ENCODE measurements at places on chromosomes 3 and 15.

DNA sequence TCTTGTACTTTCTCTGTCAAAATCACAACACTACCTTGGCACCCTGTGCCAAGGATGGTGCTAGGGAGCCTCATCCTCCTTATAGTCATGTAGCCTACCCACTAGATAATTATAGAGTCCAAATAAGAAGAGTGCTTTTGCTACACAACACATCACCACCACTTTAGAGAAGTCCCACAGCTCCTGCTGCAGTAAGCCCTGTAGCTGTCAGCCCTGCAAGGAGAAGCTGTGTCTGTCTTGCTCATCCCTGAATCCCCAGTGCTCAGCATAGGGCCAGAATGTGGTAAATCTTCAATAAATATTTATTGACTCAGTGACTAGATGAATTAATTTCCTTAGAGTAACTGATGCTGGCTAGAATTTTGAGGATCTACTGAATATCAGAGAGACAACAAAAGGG is 190.8 kb downstream of the ZNF621 start:
- no peak for DNase-seq

DNA sequence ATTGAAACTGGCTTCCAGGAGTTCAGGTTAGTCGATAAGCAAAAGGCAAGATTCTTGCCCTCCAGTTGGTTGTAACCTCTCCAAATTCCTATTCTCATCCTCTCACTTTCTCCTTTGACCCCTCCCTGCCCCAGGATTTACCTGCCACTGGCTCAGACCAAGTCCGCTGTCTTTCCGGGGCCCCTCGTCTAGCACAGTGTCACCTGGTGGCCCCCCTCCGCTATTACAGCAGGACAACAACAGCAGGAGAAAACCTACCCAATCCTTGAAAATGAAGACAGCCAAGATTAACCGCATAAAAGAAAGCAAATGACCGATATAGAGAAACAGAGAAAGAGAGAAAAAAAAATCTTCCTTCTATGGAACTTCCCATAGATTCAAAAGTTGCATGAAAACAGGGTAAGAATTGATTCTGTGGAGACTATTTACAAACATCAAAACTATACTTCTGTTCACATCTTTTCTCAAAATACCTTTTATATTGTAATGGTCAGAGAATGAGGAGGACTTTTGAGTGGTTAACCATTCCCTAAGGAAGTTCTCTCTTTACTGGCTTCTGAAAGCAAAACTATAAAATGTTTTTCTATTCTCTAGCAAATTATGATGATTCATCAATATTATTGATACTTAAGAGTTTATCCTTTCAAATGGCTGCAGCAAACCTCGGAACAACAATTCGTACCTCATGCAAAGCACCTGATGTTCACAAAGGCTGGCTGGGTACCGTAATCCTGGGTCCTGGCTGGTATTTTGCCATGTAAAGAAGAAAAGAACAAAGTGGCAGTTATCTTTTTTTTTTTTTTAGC is 10.0 kb upstream of the ST8SIA2 start:
- DNase-seq, result no peak

GRCh38 chr3:22980346-22980745 is 222.8 kb upstream of the UBE2E2 start:
- no peak for DNase-seq

DNA sequence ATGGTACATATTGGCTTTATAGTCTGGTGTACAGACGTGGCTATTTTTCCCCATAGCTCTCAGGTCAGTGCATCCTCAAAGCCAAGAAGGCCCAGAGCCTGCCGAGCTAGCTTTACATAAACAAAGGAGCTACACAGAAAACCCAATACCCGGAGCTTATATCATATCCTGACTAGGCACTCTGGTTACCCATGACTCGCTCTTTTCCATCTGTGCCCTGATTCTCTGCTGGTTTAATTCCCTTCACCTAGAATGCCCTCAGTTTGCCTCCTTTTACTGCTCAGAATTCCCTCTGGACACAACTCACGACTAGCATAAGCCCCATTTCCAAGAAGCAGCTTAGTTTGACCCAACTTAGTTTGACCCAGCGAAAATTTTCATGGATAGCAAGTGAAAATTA is 110.8 kb downstream of the TIGIT start:
- no peak for DNase-seq

- DNase-seq, result no peak
Measured at GRCh38 chr15:78460737-78461136, 22.7 kb downstream of the IREB2 start.

GRCh38 chr3:42375121-42375800 is 35.1 kb downstream of the LYZL4 start:
- no peak for DNase-seq

DNA sequence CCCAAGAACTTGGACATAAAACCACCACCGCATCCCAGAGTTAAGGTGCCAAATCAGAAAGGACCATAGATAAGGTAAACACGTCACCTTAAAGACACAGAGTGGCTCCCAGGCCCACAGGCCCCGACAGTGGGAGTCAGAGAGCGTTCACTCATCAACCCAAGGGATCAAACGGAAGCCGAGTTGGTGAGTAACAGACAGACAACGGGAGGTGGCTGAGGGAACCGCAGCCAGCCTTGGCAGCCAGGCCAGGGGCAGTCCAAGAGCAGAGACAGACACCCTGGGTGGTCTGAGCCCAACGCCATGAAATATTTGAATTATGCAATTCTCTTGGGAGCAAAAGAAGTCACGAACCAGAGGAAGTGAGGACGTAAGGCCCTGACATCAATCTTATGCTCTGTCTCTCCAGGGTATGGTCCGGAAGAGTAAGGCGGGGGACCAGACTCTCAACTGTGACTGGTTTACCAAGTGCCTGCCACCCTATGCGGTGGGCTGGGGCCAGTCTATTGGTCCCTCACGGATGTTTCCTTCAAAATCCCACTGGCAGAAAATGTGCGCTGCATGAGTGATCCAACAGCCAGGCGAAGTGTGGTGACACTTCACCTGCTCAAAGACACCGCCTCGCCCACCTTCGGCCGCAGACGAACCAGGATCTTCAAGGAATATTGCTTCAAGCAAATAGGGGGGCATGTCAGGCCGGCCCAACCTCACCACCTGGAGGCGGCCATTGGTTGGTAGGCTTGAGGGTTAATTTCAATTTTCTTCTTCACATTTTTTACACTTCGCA is 34.3 kb downstream of the TMEM44 start:
- no peak for DNase-seq

DNA sequence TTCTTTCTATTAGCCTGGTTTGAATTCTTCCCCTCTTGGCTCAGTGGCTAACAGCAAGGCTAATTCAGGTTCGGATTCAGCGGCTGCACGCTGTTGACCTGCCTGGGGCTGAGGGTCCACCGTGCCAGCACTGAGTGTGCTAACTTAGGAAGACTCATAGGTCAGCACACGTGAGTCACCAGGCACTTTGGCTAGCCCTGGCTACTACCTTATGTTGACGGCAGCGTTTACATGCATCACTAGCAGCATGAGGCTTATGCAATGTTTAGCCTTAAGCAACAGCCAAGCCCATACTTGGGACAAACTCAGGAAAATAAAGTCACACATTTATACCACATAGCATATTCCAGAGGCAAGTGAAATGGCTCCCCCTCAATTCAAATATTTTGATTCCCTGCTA is 137.7 kb downstream of the RAB11A start:
- DNase-seq, result no peak

DNA sequence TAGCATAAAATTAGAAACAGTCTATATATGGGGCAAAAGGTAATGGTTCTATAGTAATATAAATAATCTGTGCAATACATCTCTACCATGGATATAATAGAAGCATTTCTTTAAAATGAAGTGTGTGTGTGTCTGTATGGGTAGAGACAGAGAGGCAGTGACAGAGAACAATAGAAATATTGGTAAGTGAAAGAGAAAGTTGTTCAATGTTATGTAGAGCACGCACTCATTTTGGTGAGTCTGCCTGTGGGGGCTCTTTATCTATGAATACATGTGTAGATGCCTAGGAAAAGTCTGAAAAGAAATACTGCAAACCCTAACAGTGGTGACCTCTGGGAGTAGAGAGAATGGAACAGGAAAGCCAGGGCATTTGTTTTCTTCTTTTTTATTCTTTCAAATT is 182.6 kb downstream of the STAC start:
- DNase-seq, result no peak

DNA sequence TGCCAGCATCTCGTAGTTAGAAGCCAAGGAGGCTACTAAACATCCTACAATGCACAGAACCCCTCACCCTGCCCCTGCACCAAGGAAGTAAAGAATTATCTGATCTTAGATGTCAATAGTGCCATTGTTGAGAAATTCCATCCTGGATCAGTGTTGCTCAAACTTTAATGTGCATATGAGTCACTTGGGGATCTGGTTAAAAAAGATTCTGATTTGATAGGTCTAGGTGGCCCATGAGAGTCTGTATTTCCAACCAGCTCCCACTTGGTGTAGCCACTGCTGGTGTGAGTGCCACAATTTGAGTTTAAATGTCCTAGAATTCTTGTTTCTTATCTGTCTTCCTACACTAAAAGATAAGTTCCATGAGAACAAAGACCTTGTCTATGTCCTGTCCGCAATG is 43.7 kb downstream of the TMEM45A start:
- DNase-seq, result no peak

- no peak for DNase-seq
Measured at GRCh38 chr3:173920386-173920785, 522.8 kb downstream of the NLGN1 start.

GRCh38 chr15:25783607-25784540 is 79.3 kb downstream of the ATP10A start:
- peak; percentile 27 for DNase-seq

- no peak for DNase-seq
Measured at GRCh38 chr3:80618295-80619256, 850.8 kb upstream of the ROBO1 start.

DNA sequence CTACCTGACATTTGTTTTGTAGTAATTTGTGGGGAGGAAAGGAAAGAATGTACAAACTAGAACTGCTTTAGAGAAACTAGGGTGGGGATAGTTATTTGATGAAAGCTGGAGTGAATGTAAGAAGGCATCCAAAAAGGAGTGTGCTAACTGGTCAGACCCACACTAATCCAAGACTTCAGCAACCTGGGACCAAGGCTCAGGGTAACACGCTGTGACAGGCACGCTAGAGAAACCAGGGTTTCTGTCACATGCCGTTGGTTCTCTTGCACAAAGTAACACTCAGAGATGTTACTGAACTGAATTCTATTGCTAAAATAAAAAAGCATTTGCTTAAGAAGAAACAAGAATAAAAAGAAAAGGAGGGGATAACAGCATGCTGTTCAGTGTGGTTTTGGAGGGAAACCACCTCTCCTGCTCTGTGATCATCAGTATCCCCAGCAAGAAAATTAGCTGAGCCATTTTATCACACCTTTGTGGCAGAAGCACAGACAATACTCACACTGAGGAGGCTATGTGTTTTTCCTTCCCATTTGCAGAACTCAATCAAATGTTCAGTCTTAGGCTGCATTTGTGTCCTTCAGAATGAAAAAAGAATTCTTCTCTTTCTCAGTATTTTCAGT is 2.8 kb upstream of the CCDC80 start:
- no peak for DNase-seq

GRCh38 chr15:83396101-83396500 is 51.0 kb upstream of the SH3GL3 start:
- no peak for DNase-seq

DNA sequence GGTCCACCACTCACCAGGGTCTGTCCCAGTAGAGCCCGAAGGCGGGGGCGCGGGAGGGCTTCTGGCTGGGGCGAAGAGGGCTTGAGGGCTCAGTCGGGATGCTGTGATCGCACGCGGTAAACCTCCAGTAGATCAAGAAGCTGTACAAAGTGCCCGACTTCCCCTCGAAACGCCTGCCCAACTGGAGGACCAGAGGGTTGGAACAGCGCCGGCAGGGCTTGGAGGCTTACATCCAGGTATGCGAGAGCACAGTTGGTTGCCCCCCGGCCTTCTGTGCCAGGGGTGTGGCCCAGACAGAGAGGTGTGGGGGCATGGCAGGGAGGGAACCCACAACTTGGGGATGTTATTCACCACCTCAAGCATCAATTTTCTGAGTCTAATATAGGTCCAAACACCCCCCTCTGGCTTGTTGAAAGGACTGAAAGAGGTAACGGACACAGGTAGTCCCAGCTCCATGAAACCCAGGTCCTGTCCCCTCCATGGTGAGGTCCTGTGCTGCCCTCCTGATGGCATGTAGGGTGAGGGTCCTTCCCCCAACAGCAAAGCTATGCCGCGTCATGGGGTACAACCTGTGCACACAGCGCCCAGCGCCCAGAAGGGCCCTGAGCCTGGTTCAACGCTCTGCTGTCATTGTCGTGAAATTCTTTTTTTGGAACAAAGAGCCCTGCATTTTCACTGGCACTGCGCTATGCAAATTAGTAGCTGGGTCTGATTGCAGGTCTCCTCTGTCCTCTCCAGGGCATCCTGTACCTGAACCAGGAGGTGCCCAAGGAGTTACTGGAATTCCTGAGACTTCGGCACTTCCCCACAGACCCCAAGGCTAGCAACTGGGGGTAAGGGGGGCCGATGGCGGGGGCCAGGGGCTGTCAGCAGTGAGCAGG is 1.2 kb downstream of the SNX22 start:
- no peak for DNase-seq

DNA sequence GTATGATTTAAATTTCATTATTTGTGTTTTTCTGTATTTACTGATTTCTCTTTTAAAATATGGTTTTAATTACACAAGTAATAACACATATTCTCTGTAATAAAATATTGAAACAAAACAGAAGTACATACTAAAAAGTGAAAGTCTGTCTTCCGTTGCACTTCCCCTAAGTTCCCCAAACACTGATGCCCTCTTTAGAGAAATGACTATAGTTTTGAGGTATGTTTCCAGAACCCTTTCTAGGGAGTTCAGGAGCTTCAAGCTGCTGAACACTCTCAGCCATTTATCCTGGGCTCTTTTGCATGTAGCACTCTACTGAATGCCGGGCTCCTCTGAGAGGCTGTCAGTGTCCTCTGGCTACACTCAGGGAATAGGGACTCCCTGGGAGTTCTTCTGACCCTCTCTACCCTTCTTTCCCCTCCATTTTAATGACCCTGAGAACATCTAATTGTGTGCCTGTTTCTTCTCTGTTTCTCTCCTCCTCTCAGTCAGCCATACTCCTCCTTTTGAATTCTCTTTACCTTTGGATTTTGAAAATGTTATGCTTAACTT is 60.4 kb upstream of the KCNAB1 start:
- no peak for DNase-seq

GRCh38 chr15:35058534-35059054 is 26.5 kb downstream of the NANOGP8 start:
- no peak for DNase-seq

- no peak for DNase-seq
Measured at GRCh38 chr3:158918008-158918407, 116.2 kb downstream of the MFSD1 start.

DNA sequence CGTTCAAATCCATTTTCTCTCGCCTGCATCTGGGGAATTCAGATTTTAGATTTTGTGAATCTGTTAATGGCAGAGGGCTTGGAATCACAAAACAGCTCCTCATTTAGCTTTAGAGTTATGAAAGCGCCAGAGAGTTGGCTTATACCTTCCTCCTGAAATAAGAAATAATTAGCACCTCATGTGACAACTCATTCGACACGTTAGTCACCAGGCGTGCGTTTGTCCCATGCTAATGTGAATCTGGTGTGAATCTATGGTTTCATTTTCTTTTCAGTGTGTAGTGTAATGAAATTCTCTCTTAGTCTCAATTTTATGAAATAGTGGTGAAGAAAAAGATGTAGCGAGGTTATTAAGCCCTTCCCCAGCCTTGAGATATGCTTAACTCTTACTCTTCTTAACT is 89.4 kb downstream of the EDEM1 start:
- DNase-seq, result no peak
